ENCODE measurements at places on chromosomes 11 and 22.

- no peak for DNase-seq
These were observed 66.6 kb upstream of the RDX start for GRCh38 chr11:110362971-110363509.

DNA sequence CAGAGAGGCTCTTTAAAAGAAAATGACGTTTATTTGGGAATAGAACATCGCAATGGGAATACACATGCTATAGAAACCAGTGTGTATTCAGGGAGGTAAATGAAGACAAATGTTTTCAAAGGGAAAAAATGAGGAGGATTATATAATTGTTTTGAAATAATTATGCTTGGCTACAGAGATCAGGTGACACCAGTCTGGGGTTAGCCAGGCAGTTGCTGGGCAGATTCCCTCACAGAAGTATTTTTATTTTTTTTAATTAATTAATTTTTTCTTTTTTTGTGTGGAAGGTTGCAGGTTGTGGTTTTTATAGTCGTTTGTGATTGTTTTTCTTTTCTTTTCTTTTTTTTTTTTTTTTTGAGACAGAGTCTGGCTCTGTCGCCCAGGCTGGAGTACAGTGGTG, 5.6 kb upstream of the STARD10 start:
- DNase-seq: no peak

GRCh38 chr11:30435488-30435887, 112.6 kb downstream of the ARL14EP start:
- no peak for DNase-seq

GRCh38 chr11:132658004-132658403, 874.3 kb downstream of the OPCML start:
- no peak for DNase-seq

DNA sequence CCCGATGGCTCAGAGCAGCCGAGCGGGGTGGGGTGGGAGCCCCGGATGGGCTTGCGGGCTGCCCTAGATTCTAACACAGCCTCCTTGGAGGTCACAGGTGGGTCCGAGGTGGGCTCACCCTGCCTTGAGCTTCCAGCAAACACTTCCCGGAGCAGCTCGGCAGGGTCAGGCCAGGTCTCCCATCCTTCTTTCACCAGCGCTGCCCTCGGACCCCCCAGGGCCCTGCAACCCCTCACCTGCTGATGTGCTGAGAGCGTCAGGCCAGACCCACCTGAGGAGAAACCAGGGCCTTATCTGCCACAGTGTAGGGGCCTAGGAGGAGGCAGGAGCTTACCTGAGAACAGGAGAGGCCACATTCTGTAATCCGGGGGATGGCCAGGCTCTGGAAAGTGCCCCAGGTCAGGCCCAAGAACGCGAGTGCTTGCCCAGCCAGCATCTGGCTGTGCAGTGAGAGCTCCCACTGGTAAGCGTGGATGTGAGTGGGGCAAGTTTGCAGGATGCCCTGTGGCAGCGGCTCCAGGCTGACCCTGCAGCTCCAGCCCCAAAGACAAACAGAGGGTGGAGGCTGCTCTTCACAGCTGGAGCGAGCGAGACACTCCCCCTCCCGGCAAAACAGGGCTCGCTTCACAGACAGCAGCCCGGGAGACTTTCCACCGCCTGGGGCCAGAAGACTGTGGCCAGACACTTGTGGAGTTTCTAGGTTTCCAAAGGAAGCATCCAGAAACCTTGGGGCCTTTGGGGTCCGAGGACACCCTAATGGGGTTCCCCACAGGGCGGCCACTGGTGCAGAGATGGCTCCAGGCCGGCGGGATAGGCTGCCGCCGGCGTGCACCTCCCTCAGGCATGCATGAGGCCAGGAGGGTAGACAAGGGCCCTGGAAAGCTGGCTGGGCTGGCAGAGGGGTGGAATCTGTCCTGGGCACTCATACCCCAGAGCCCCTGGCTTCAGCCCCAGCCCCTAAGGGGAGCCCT, at the start of gene IL17REL:
IL17REL (minus strand) TSS at position 555 of the 971 bp plus-strand sequence; CDS start at position 436, 119 bp downstream.
- no peak for DNase-seq

GRCh38 chr11:71323876-71324526, 71.6 kb upstream of the SHANK2 start:
- no peak for DNase-seq

- DNase-seq: no peak
These were observed 72.1 kb downstream of the LRRC32 start for GRCh38 chr11:76598426-76598839.

GRCh38 chr11:121282386-121282785, 10.2 kb upstream of the SC5D start:
- DNase-seq: no peak

- no peak for DNase-seq
These were observed 2.0 kb upstream of the TCIRG1 start for GRCh38 chr11:68036717-68037239.

- no peak for DNase-seq
These were observed 143.2 kb downstream of the OPCML start for GRCh38 chr11:133388975-133389568.

DNA sequence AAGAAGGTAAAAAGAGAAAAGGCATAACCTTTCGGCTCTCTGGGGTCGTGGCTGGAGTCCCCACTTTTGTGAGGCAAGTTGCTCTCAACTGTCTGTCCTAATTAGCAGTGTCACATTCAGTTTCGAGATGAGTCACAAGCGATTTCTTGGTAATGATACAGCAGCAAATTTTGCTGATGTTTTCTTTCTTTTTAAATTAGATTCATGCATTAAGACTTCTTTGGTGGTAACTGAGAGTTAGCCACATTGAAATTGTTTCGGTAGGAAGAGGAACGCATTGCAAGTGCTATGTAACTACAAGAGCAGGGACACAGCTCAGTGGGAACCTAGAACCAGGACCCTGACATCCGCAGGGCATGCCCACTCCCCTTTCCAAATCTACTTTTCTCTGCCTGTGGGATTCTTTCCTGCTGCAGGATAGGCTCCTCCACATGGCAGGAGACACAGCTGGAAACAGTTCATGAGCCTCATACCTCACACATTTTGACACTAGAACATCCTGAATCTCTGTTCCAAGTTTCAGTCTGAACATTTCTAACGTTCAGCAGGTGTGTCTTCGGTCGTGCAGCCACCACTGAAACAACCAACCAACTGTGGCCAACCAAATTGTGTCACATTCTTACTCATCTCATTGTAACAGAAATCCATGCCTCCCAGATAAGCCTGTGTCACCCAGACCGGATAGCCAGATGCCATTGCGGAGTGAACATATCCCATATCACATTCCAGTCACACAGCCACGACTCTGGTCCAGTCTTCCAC, 987.6 kb downstream of the NTM start:
- DNase-seq: no peak

- no peak for DNase-seq
These were observed 17.2 kb downstream of the OPCML start for GRCh38 chr11:133515107-133515506.

- DNase-seq: no peak
These were observed 24.8 kb downstream of the AMOTL1 start for GRCh38 chr11:94793002-94793401.

DNA sequence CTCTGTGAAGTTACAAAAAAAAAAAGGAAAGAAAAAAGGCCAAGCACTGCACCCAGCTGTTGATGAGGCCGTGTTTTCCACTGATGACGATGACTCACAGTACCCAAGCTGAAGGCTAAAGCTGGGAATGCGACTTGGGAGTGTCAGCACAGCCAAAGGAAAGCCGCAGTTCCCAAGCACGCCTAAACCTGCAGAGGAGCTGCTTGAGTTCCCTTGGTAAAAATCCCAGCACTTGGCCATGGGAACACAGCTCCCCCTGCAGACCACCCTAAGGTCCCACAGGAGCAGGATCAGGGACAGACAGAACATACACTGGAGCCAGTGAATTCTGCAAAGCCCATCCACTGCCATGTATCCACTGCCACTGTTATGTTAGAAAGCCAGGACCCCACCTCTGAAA, 39.9 kb downstream of the SERGEF start:
- DNase-seq: no peak

DNA sequence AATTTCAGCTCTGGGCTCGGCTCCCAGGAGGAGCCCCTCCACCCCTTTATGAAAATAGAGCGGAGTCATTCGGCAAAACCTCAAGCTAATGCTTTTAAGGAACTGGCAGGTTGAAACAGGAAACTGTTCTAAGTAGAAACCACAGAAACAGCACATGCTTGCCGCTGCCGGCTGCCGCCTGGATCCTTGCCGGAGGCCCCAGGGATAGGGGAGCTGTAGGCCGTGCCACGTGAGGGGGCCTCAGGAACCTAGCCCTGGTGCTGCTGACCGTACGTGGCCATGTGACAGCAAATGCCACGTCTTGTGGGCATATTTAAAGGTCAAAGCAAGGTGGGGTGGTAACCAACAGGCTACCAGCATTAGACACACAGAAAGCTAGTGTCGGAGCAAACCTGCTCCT, 77.9 kb upstream of the TIMP3 start:
- no peak for DNase-seq

DNA sequence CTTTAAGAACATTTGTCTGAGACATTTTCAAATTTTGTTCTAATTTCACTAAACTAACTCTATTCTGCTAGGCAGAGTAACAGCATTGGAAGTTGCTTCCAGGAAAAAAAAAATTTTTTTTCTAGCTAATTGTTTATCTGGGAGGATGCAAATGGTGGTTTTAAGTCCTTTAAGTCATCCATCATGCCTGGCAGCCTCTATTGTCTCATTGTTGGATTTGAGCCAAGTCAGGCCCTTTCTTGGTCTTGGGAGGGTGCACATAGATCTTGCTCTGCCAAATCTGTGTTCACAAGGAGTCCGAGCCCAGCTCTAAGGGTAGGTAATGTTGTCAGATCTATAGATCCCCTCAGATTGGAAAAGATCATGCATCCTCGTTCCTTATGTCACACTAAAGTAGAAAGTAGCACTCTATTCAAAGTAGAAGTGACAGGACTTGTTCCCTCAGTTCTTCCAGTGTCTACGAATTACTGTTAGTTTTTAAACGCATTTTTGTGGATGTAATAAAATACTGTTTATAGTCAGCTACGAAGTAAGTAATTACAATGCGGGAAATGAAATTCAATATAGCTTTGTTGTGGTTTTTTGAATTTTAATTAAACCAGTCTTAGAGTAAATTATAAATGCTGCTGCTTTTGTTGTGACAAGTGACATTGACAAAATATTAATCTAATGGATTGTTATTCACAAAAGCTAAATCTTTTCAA, 166.0 kb upstream of the RASSF10 start:
- no peak for DNase-seq

DNA sequence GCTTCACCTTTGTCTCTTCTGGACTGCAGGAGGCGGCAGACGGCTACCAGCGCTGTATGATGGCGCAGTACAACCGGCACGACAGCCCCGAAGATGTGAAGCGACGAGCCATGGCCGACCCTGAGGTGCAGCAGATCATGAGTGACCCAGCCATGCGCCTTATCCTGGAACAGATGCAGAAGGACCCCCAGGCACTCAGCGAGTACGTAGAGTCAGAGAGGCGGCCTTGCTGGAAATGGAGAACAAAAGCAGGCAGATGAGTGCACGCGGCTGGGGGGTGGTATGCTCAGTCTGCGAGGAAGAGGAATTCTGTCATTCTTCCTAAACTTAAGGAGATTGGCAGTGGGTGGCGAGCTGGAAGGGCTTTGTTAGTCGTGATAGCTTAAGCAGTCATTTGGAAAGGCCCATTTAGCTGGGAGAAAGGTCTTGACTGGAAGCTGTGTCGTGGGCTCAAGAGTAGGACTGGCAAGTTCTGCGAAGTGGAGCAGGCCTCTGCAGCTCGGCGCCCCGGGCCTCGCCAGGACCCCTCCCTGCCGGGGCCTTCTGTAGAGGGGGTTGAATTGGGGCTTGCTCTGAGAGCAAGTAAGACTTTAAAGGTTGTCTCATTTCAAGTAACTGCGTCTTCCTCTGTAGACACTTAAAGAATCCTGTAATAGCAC, 3.0 kb upstream of the FERMT3 start:
- DNase-seq: no peak

DNA sequence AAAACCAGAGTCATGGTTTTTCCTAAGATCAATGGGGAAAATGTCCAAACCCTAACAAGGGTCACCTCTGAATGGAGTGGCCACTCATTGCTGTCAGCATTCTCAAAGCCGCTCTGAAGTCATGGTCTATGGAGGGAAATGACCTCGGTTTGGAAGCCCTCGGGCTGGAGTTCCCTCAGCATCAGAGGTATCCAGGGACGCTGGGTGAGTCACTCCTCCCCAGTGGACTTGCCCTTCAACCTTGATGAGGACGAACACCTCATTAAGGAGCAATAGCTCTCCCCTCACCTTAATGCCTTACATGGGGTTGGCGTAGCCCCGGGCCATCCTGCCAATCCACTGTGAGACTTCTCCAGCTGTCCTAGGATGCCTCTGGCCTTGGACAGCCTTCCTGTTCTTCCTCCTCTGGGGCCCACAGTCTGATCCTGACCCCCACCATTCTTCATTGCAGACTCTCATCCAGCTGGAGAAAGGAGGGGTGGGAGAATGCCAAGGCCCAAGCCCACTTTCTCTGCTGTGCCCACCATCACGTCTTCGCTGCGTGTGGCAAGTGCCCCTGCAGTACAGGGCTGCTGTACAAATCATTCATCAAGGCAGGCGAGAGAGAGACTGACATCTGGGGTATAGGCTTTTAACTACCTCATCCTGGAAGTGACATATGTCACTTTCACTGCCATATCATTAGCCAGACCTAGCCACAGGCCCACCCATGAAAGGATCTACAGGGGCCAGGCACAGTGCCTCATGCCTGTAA, 25.4 kb upstream of the MYH9 start:
- no peak for DNase-seq

DNA sequence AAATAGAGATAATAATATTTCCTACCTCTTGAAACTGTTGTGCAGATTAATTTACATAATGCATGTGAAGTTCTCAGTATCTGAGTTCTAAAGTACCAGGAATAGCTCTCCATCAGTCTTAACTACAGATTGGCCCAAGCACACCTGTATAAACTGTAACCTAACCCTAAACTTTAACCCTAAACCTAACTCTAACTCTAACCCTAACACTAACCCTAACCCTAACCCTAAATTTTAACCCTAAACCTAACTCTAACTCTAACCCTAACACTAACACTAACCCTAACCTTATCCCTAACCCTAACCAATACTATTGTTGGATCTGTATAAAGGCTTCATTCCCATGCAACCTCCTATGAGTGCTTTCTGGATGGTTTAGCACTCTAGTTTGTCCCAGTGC, 1445.9 kb upstream of the TENM4 start:
- DNase-seq: no peak

DNA sequence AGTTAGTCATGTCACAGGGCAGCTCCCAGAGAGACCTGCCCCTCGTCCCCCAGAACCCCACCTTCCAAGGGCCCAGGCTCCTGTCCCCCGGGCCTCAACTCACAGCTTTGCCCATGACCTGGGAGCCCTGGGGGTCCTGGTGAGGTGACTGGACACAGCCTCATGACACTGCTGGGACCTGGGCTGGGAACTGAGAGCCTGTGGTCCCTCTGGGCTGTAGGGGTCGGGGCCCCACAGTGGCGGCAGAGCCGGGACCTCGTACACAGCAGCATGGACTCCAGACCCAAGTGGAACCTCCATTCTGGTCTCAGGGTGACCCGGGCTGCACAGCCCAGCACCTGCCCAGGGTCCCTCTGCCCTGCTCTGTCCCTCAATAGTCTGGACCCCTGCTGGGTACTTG, 6.9 kb downstream of the APOBEC3A start:
- DNase-seq: no peak

GRCh38 chr22:22728382-22728781, 84.0 kb downstream of the GGTLC2 start:
- no peak for DNase-seq
